Activated naive CD8-positive, alpha-beta T cell treated with anti-CD3 and anti-CD28 coated beads, Interleukin-2, amount 50 U/mL, for 16 hours (primary cell): ENCODE measurements at places on chromosomes 11 and 22.

DNA sequence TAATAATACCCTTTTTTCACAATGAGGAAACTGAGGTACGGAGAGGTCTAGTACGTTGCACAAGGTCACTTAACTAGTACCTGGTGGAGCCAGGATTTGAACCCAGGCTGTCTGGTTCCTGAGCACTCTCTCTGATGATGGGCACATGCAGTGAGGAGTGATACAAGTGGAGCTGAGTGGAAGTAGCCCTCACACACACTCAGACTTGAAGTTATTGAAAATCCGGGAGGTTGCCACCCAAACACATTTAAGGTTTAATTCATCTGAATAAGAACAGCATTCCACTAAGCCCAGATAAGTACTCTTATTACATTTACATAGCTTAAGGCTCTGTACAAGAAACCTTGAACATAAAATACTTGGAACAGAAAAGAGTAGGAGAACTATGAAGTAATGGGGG is 4.8 kb downstream of the GRAP2 start:
- no peak for DNase-seq

DNA sequence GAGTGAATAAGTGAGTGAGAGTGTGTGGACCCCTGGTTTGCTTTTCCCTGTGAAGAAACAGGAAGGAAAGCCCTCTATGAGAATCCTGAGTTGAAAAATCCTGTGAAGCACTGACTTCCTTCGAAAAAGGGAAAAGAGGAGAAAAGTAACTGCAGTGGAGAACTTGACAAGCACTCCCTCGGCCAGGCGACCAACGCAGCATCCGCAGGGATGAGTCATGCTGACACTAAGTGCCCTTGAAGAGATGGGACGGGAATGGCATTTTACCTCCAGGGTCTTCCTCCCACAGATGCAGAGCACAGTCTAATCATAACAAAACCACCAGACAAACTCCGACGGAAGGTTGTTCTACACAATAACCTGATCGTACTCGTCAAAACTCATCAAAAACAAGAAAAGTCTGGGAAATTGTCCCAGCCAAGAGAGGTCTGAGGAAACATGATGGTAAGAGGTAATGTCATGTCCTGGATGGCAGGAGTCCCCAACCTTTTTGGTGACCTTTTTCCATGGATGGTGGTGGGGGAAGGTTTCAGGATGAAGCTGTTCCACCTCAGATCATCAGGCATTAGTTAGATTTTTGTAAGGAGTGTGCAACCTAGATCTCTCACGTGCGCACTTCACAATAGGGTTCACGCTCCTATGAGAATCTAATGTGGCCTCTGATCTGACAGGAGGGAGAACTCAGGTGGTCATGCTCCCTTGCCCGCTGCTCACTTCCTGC is 132.2 kb upstream of the B3GAT1 start:
- no peak for DNase-seq

DNA sequence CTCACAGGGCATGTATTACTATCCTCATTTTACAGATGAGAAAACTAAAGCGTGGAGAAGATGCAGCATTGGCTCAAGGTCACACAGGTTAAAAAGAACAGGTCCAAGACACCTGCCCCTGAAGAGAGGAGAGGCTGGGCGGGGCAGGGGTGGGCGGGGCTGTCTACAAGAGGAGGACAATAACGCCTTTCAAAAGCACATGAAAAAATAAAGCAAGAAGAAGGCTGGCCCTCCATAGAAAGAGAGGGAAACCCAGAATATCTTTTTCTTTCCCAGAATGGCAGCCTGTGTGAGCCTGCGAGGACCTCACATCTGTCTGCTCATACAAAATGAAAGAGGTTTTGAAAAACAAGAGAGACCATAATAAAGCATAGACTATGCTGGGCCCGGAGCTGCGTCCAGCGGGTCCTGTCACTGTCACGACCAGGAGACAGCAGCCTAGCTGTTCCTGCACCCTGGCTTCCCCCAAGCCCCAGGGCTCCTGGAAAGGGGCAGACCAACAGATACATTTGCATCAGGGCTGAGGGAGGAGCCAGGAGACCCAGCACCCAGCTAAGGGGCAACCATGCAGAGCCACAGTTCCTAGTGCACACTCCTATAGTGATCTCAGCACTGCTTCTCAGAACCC is 61.6 kb downstream of the DSCAML1 start:
- DNase-seq = no peak

DNA sequence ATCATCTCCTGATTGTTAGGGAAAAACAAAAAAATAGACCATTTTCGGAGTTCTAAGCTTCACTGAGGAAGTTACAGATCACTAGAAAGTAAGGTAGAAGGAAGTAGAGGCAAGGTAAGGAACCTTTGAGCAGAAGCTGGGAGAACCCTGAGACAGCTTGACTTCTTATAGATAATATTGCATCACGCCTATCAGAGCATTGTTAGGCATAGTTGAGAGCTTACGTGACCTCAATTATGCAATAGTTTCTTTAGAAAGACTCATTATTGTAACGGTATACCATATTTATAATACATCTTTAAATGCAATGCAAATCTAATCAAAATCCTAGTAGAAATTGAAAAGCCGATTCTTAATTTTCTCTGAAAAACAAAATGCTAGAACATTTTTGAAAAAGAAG is 4.9 kb downstream of the TBRG1 start:
- no peak for DNase-seq

GRCh38 chr22:29623553-29624169 is 20.2 kb downstream of the NF2 start:
- DNase-seq = no peak

- no peak for DNase-seq
Observed at GRCh38 chr11:69352715-69353319, 58.9 kb downstream of the MYEOV start.

DNA sequence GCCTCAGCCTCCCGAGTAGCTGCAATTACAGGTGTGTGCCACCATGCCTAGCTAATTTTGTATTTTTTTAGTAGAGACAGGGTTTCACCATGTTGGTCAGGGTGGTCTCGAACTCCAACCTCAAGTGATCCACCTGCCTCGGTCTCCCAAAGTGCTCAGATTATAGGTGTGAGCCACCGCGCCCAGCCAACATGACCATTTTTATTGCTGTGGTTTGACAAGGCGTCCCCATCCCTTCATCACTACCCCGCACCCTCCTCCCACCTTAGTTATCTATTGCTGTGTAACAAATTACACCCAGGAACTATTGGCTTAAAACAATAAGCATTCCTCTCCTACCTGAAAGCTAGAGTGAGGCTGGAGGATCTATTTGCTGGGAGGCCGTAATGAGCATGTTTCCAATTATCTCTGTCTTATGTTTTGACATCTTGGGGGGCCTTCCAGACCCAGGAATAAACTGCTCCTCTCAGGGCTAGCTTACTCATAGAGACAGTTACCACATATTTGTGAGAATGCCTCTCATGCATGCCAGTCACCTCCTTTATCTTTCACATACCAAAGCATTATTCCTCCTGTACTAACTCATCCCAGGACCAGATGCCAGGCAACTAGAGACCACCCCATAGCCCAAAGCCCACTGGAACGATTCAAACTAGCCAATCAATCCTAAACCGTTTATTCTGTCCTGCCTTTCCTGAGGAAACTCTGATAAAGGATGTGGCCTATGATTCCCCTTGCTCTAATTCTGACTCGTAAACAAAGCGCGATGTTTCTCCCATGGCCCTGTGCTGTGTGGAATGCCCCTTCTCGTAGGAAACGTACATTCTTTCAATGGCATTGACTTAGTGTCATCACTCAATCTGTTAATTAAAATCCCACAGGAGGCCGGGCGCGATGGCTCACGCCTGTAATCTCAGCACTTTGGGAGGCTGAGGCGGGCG is 19.4 kb downstream of the SNU13 start:
- DNase-seq = no peak

DNA sequence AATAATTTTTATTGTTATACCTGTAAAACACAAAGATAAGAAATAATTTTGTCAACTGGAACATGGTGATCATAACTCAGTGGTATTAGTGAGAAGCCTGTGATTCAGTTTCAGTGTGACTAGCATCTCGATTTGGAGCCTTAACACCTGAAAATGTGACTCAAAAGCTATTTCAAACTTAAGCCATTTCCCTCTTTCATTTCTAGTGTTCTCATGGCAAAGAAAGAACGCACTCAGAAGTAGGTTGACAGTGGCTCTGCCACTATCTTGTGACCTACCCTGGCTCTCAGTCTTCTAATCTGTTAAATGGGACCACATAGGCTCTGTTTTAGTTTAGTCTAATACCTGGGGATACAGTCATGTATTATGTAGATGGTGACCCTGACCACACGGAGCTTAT is 62.7 kb downstream of the ISX start:
- no peak for DNase-seq
